ENCODE measurements at places on chromosomes 4 and X. TPM values are rescaled to one million over a fixed set of nuclear protein-coding genes. Genes with fewer than 3 reads are reported as not detected.

Gene C4orf36
- total RNA-seq: not detected

Gene IL21
- total RNA-seq: not detected

Gene RAI2
- not detected for total RNA-seq

Gene RAB33A
- not detected for total RNA-seq

DNA sequence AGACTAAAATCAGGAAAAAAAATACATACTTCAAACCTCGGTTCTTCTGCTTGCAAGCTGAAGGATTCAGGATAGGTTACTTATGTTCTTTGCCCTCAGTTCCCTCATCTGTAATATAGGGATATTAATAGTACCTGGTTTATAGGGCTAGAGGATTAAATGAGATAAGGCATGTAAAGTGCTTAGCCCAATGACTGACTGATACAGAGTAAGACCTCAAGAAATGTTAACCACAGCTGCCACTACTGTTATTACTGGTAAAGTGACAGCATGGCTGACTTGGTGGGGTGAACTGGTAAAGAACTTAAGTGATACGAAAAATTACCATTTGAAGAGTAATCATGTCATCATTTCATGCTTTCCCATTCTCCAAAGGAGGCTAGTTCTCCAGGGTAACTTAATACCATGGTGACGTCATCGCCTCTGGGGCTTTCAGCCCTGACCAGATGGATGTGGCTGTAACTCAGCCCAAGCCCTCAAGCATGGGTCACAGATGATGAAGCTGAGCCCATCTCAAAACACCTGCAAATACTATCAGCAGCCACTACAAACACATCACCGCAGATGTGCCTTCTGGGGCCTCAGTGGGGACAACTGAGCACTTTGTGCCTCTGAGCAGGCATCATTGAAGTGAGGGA lies 44.5 kb upstream of the SCML1 start:
- no peak for DNase-seq
- H3K27ac ChIP-seq: no peak overlapping the region
- no peaks in the 10 kb centered on the region for H3K27me3 ChIP-seq
- no peak overlapping the region for H3K4me3 ChIP-seq
- H3K4me1 ChIP-seq: 0 out of 2 replicates have a peak, but pooled peaks cover 5% of the 10 kb centered on the region

GRCh38 chrX:153903238-153903980 lies 1.1 kb upstream of the AVPR2 start:
- H3K4me1 ChIP-seq: no peaks in the 10 kb centered on the region
- H3K4me3 ChIP-seq: no peak overlapping the region
- no peak for DNase-seq
- H3K36me3 ChIP-seq: no peaks in the 10 kb centered on the region

DNA sequence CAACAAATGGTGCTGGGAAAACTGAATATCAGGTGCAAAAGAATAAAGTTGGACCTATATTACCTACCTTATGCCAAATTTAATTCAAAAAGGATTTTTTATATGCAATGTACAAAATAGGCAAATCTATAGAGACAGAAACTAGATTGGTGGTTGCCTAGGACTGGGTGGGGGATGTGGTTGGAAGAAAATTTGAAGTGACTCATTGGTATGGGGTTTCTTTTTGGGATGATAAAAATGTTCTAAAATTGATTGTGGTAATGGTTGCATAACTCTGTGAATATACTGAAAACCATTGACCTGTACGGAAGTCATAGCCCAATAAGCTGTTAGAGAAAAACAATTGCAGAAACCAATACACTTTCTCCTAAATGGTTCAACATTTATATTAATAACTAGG lies 72.1 kb downstream of the COL4A5 start:
- no peaks in the 10 kb centered on the region for H3K36me3 ChIP-seq
- peaks cover 35% of the 10 kb centered on the region for H3K4me1 ChIP-seq
- H3K4me3 ChIP-seq: no peak overlapping the region
- no peaks in the 10 kb centered on the region for H3K27me3 ChIP-seq
- DNase-seq: no peak

DNA sequence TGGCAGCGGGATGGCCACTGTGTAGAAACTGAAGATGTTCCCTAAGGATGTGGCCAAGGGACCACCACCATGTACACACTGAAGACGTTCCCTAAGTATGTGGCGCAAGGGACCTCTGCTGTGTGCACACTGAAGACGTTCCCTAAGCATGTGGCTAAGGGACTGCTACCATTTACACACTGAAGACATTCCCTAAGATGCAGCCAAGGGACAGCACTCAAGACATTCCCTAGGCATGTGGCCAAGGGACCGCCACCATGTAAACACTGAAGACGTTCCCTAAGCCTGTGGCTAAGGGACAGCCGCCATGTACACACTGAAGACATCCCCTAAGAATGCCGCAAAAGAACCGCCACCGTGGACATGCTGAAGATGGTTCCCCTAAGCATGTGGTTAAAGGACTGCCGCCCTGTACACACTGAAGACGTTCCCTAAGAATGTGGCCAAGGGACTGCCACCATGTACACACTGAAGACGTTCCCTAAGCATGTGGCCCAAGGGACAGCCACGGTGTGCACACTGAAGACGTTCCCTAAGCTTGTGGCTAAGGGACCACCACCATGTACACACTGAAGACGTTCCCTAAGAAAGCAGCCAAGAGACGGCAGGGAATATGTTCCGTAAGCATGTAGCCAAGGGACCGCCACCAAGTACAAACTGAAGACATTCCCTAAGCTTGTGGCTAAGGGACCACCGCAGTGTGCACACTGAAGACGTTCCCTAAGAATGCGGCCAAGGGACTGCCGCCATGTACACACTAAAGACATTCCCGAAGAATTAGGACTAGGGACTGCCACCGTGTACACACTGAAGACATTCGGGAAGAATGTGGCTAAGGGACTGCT lies 43.3 kb downstream of the DHRSX start:
- DNase-seq: no peak
- H3K4me3 ChIP-seq: no peak overlapping the region
- H3K27me3 ChIP-seq: no peaks in the 10 kb centered on the region
- H3K36me3 ChIP-seq: no peaks in the 10 kb centered on the region

DNA sequence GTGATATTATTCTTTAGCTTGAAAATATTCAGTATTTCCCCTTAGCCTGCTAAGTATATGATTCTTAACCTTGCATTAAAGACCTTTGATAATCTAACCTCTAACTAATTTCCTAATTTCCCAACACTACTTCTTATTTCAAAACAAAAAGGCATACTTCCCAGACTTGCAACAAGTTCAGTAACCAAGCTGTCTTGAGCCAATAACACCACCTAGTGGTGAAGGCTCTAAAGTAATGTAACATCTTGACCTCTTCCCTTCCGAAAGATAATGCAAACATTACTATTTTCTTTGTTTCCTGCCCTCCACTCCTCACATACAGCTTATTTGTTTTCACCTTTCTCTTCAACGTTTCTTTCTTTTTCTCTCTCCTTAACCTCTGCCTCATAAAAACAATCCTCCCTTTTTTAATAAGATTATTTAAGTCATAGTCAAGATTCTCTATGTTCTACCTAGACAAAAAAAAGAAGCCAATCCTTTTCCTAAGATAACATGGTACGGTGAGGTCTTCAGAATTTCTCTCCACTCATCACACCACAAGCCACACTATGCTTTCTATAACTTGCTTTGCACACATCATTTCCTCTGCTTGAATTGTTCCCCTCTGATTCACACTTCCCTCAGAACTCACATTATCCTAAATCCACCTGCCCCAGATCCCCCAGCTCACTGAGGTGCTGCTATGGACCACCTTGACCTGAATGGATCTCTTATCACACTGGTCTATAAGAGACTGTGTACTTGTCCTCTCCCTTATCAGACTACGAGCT lies 3.5 kb downstream of the FAT1 start:
- no peak overlapping the region for H3K4me3 ChIP-seq
- 0 out of 3 replicates have a peak, but pooled peaks cover 4% of the 10 kb centered on the region for H3K36me3 ChIP-seq

- no peaks in the 10 kb centered on the region for H3K27me3 ChIP-seq
- H3K36me3 ChIP-seq: no peaks in the 10 kb centered on the region
- H3K4me3 ChIP-seq: no peak overlapping the region
- H3K4me1 ChIP-seq: no peaks in the 10 kb centered on the region
- no peak for DNase-seq
Observed at GRCh38 chr4:169229571-169230028, 41.2 kb downstream of the SH3RF1 start.

DNA sequence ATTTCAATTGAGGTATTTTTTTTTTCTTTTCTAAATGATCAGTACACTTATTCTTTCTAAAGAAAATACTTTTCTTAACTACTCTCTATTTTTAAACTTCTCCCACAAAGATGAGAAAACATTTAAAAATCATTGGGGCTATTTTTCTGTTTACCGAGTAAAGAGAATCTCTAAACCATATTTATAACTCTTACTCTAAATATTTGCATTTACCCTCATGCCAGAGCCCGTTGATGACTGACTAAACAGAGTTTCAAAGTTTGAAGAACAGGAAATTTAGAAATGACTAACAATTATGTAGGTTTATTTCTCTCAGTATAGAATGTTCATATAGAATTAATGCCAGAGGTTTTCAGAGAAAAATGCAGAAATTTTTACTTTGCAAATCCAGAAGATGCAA lies 2.7 kb upstream of the ALB start:
- DNase-seq: no peak
- H3K36me3 ChIP-seq: 0 out of 2 replicates have a peak, but pooled peaks cover 1% of the 10 kb centered on the region
- H3K27me3 ChIP-seq: no peaks in the 10 kb centered on the region
- no peak overlapping the region for H3K4me3 ChIP-seq
